ENCODE measurements at places on chromosomes 6 and 20.

DNA sequence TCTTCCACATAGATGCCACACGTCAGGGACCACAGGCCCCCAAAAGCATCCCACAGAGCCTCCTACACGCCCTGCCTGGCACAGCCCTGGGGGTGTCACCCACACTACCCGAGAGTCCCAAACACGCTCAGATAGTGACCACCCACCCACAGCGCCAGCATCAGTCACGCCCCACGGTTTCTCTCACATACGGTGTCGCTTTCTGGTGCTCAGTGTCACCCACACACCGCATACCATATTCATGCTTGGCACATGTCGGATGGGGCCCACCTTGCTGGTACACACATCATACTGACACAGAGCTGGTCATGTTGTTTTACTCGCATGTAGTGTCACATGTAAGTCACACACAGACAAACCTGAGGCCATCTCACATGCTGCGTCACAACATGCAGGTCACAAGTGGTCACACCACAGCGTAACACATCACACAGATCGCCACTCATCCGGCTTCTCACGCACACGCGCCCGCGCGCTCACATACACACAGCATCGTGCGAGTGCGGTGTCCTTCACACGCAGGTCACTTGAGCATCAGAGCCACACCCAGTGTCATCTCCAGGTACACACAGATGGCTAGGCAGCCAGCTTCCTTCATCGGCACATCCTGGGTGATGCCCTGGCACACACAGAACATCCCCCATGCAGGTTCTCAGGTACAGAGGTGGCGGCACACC lies 3.4 kb downstream of the TEAD3 start:
- DNase-seq: no peak

DNA sequence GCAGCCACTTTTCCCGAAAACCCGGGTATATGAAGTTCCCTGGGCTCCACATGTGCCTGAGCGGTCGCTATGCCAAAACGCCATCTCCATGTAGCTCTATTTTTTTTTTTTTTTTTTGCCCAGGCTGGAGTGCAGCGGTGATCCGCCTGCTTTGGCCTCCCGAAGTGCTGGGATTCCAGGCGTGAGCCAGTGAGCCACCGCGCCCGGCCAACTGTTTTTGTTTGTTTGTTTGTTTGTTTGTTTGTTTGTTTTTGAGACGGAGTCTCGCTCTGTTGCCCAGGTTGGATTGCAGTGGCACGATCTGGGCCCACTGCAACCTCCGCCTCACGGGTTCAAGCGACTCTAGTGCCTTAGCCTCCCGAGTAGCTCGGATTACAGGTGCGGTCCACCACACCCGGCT lies 237.5 kb upstream of the IRAK1BP1 start:
- DNase-seq: no peak

GRCh38 chr6:131861381-131861780 lies 53.6 kb downstream of the ENPP1 start:
- DNase-seq: no peak

- peak; percentile 30 for DNase-seq
Observed at GRCh38 chr6:129251669-129252376, 368.9 kb downstream of the LAMA2 start.

GRCh38 chr20:44394702-44395460 lies 39.4 kb downstream of the HNF4A start:
- no peak for DNase-seq

DNA sequence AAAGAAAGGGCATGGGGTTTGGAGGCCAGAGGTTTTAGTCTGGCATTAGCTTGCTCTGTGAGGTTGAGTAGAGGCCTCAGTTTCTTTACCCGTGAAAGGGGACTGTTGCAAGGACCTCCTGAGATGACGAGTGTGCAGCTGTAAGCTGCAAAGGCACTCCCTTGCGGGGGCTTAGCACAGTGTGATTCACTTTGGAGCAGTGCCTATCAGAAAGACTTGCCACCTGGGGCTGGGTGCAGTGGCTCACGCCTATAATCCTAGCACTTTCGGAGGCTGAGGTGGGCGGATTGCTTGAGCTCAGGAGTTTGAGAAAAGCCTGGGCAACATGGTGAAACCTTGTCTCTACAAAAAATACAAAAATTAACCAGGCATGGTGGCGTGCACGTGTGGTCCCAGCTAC lies 7.5 kb upstream of the BAK1 start:
- no peak for DNase-seq

DNA sequence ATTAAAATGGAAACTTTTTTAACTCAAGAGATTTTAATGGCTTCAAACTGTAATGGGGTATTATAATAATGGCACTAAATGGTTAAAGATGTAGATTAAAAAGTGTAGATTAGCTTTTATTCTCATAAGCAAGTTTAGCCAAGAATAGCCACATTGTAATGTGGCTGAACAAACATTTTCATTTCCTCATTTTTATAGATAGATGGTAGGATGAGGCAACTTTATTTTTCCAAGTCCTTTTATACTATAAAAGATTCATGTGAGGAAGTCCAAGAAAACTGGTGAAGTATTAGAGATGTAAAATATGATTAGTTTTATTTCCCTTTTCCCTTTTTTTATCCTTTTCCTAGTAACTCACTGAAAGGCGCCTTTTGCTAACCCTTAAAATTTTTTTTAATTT lies 88.8 kb downstream of the ATRN start:
- DNase-seq: no peak
